ENCODE measurements at places on chromosomes 16 and 17.

GRCh38 chr17:49887086-49887743 lies 39.3 kb upstream of the TAC4 start:
- peak; percentile 92 for DNase-seq

- no peak for DNase-seq
Observed at GRCh38 chr17:53133876-53134275, 688.9 kb upstream of the KIF2B start.

- peak; percentile 99 for DNase-seq
Observed at GRCh38 chr17:67637901-67638641, 79.7 kb upstream of the NOL11 start.

DNA sequence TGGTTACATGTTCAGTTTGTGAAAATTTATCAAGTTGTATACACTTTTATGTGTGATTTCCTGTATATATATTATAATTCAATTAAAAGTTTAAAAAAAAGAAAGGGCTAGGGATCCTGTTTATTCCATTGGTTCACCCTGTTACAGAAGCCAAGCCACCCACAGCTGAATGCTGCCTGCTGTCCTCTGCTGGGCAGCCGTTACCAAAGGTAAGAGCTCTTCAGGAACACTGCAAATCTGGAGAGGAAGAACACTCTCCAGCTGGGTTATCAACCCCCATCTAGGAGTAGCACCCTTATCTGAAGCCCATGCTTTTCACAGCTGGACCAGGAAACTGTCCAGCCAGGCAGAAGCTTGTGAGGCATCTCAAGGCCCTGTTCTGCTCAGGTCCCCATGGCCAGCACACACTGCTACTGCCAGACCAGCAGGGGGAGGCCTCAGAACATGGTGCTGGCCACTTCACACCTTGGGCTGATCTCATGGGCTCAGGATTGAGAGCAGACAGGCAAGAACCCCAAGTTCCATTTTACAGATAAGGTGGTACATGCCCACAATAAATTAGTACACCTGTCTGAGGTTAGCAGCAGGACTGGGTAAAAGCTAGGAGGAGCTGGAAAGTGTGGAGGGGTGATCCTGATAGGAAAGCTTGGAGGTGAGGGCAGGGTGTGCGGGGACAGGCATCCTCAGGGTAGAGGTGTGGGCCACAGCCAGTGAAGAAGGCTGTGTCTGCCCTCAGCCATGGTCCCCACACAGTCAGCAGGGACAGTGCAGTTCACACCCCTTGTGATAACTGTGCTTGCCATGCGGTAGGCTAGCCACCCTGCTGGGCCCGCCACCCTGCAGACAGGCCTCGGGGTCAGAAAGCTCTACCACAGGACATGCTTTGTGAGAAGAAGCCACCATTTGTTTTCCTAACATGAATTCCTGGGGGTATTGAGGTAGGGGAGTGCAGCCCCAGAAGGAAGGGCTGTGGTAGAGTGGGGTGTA lies 54.3 kb upstream of the SREBF1 start:
- peak; percentile 74 for DNase-seq

GRCh38 chr16:59259074-59259949 lies 525.2 kb upstream of the GOT2 start:
- no peak for DNase-seq

DNA sequence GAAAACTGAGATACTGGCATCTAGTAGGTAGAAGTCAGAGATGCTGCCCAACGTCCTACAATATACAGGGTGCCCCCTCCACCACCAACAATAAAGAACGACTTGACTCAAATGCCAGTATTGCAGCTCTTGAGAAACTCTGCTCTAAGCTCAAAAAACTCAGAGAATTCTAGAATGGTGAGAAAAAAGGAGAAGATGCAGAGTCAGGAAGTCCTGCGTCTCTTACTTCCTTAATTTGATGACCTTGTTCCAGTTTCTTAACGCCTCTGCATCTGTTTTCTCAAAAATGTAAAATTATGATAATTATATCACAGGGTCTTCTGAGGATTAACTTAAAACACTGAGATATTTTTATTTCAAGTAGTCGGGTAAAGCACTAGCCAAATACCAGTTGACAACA lies 1.7 kb upstream of the HSBP1 start:
- DNase-seq, result no peak

- DNase-seq, result no peak
Observed at GRCh38 chr16:49937886-49938285, 82.0 kb upstream of the ZNF423 start.

GRCh38 chr16:3950343-3951193 lies 70.1 kb upstream of the CREBBP start:
- DNase-seq, result peak; percentile 63

GRCh38 chr17:72030067-72030899 lies 90.5 kb upstream of the SOX9 start:
- DNase-seq, result peak; percentile 19

DNA sequence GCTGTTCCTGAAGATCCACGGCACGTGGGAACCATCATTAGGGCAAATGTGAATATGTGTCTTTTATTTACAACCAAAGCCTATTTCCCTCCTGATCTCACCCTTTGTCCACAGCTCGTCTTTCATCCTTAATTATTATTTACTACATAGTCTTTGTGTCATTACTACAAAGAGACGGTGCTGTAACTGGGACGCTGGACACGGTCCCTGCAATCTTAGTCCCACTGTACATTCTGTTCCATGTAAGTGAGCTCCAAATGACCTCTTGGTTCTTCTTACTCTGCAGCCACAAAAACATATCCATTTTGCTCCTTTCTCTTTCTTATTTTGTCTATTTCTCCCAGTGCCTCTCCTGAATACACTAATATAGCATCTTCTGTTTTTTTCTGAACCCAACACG lies 12.7 kb upstream of the KRT23 start:
- no peak for DNase-seq

GRCh38 chr17:20072692-20072992 lies 63.5 kb downstream of the SPECC1 start:
- no peak for DNase-seq

DNA sequence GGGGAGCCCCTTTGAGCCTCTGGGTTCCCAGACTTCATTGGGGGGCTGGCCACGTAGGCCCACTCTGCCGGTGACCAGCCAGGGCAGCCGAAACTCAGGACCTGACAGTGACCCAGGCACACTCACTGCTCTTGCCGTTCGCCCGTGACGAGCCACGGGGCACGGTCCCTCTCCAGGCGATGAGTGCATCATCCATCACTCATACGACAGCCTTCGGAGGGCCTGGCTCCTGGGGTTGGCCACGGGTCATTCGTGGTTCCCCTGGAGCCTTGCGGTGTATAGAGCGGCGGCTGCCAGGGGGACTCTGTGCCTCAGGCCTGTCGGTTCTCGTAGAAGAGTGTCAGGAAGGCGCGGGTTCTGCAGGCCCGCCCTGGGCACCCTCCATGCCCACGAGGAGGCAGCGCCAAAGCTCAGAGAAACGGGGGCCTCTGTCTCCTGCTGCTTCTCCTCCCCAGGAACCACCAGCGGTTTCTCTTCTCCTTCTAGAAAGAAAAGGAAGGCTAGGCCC lies 11.2 kb upstream of the NUDT16L1 start:
- no peak for DNase-seq

DNA sequence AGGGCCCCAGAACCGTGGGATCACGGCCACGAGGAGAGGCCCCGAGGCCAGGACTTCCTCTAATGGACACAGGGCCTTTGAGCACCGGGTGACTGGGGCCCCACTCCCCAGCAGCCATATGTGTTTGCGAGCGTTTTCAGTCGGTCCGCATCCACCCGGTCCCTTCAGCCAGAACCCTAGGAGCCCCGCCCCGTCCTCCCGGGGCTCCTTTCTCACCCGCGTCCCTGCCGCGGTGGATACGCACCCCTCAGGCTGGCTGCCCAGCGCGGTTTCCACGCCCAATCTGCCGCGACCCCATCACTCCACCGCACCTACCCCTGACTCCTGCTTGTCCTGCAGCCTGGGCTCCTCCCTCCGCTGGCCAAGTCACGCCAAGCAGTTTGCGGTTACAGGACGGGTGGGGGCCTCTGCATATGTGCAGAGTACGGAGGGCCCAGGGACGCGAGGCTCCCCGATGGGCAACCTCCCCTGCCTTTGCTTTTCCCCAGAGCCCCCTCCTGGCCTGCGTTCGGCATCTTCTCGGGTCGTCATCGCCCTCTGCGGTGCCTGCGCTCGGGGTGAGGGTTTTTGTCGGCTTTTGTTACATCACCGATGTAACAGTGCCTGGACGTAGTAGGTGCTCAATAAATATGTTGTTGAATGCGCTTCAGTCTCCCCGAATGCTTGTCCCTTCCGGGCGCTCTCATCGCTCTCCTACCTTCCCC lies 1.0 kb upstream of the TTYH2 start:
- DNase-seq, result peak; percentile 18

DNA sequence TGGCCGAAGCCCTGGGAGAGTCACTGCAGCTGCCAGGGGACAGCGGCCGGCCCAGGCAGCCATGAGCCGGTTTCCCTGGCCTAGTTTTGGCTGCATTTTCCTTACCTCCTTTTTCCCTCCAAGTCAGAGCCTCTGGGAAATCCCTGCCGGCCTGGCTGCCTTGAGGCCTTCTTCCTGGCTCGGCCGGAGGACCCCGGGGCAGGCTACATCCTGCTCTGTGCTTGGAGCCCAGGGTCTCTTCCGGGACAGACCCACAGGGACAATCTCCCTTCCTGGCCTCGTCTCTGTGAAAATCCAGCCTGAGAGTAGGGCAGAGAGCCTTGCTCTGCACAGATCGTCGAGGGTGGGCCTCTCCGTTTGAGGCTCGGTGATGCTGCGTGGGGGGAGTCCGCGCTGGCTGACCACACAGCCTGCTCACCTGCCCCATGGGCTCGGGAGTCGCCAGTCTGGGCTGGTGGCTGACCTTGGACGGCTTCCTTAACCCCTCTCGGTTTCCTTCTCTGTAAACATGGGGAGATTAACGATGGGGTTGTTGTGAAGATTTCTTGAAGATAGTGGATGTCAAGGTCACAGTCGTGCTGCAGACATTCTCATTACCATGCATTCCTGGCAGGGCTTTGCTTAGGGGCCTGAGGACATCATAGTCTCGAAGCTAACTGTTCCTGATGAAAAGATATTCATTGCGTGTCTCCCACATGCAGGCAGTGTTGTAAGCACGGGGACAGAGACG lies 34.8 kb upstream of the CIBAR2 start:
- DNase-seq, result no peak

DNA sequence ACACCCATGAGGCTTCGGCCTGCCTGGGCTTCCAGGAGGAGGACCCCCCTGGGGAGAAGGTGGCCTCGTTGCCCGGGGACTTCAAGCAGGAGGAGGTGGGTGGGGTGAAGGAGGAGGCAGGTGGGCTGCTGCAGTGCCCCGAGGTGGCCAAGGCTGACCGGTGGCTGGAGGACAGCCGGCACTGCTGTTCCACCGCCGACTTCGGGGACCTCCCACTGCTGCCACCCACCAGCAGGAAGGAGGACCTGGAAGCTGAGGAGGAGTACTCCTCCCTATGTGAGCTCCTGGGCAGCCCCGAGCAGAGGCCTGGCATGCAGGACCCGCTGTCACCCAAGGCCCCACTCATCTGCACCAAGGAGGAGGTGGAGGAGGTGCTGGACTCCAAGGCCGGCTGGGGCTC lies 41.5 kb downstream of the SREBF1 start:
- no peak for DNase-seq

GRCh38 chr17:45123930-45124796 lies 8.2 kb downstream of the PLCD3 start:
- DNase-seq, result peak; percentile 87

DNA sequence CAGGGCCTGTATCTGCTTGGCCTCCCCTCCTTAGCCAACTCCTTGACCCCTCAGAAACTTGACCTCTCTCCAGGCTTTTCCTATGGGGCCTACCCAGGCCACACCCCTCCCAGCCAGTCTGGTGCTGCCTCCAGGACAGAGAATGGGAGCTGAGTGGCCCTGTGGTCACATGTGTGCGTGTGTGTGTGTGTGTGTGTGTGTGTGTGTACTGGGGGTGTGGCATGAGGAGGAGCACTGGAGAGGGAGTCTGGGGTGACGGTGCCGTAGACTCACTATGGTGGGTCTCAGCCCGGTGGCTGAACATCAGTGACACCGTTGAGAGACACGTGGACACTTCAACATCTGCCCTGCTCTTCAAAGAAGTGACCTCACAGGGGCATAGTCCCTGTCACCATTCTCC lies 180.4 kb downstream of the ENGASE start:
- no peak for DNase-seq

- no peak for DNase-seq
Observed at GRCh38 chr16:2308089-2308962, 32.2 kb downstream of the ABCA3 start.

GRCh38 chr17:15981646-15982580 lies 17.6 kb downstream of the ZSWIM7 start:
- peak; percentile 75 for DNase-seq

- DNase-seq, result no peak
Observed at GRCh38 chr16:2709588-2709984, 10.4 kb downstream of the PRSS27 start.

DNA sequence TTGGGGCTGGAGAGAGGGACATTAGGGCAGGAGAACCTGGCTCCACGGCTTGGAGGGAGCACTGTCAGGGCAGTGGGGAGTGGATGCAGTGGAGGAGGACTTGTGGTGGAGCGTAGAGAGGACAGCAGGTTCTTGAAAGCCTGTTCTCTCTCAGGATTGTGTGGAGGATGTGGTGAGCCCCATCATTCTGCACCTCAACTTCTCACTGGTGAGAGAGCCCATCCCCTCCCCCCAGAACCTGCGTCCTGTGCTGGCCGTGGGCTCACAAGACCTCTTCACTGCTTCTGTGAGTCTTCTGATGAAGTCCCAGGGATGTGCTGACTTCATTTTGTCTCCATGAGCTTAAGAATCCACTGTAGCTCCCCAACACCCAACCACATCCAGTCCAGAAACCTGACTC lies 13.5 kb downstream of the COX6A2 start:
- DNase-seq, result no peak

- DNase-seq, result no peak
Observed at GRCh38 chr16:88288303-88288702, 94.5 kb upstream of the ZNF469 start.

DNA sequence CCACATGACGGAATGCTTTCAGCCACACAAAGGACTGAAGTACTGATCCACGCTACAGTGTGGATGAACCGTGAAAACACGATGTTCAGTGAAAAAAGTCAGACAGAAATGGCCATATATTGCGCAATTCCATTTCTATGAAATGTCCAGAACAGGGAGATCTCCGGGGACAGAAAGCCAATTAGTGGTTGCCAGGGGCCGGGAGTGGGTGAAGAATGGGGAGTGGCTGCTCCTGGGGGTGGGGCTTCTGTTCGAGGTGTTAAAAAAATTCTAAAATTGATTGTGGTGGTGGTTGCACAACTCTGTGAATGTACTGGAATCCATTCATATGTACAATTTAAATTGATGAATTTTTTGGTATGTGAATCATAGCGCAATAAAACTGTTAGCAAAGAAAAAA lies 154.8 kb upstream of the HSBP1 start:
- DNase-seq, result no peak

GRCh38 chr16:80084614-80085013 lies 456.2 kb upstream of the DYNLRB2 start:
- peak; percentile 86 for DNase-seq
